Stimulated activated CD4-positive, alpha-beta T cell treated with anti-CD3 and anti-CD28 coated beads, Interleukin-12 subunit alpha, Interleukin-12 subunit beta, amount 100 ng/mL, for 24 hours (primary cell): ENCODE measurements at places on chromosomes 7 and 10.

GRCh38 chr7:156014201-156014600, 201.9 kb upstream of the SHH start:
- no peak for DNase-seq

DNA sequence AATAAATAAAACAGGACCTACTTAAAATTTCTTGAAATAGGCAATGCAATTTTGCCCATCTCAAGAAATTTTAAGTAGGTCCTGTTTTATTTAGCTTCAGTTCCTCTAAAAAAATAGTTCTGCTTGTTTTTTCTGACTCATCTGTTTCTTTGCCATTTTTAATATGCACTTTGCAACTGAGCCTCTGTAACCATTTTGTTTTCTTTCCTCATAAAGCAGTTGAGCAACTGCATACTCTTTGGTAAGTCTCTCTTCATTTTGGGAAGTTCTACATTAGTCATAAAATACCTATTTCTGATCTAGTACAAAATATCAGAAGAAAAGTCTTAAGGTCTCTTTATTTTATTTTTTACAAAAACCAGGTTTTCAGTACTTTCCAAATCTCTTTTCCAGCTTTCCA, 18.0 kb downstream of the TAS2R40 start:
- no peak for DNase-seq

DNA sequence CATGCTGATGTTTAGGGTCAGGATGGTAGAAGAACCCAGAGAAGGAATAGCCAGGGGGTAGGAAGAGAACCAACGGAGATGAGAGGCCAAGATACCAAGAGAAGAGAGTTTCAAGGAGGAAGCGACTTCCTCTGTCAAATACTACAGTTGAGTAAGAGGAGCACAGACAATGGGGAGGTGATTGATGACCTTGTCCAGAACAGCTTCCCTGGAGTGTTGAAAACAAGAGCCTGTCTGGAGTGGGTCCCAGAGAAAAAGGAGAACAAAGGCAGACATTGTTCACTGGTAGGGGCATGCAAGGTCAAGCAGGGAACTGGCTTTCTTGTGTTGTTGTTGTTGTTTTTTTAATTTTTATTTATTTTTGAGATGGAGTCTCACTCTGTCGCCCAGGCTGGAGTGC, 9.6 kb upstream of the TRIM56 start:
- DNase-seq: no peak

- no peak for DNase-seq
Observed at GRCh38 chr10:77290528-77291155, 347.0 kb downstream of the KCNMA1 start.

GRCh38 chr7:137953043-137953664, 48.7 kb downstream of the CREB3L2 start:
- DNase-seq: no peak

GRCh38 chr7:33191340-33191739, 62.0 kb downstream of the BBS9 start:
- no peak for DNase-seq

GRCh38 chr7:33591490-33591889, 313.8 kb upstream of the BMPER start:
- no peak for DNase-seq
